ENCODE measurements at places on chromosomes 4 and X.

- DNase-seq: no peak
Measured at GRCh38 chrX:93538575-93538974, 134.8 kb downstream of the NAP1L3 start.

DNA sequence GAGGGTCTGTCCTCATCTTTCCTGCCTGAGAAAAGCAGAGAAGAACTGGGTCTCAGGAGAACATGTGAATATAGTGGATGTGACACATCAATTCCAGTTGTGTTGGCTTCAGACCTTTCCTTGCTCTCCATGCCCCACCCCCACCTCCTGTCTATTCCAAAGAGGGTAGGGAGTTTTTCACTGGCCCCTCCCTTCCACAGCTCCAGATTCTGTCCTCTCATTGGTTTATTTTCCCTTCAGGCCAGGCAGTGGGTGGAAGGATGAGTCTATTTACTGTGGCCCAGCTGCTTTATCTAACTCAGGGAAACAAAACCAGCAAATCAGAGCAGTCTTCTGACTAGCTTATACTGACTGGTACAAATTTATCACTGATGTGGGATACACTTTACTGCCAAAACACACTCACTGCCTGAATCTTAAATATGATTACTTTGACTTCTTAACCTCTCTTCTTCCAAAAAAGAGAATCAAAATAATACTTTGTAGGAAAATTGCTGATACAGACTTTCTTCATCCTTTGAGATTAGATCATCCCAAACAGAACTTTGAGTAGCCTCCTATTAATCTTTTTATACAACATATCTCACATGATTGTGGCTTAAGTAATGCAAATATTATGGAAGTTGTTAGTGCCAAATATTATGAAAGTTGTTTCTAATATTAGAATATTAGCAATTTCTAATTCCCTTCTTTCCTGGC is 221.2 kb downstream of the MID1 start:
- DNase-seq: no peak

DNA sequence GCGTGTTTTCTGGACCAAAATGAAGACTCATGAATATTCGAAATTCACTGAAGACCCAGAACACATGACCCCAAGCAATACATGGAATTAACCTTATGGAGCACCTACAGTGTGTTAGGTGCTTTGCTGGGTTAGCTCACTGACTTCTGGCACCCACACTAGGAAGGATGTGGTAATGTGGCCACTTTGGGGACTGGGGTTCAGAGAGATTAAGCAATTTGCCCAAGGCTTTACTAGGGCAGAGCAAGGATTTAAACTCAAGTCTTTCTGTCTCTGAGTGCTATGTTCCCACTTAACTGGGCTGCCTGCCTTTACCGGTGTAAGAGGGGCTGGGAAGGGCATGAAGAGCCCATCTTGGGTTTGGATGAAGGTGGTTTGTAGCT is 162.0 kb upstream of the ATP6AP2 start:
- no peak for DNase-seq

- no peak for DNase-seq
Measured at GRCh38 chr4:46211406-46211805, 87.6 kb upstream of the GABRG1 start.

- no peak for DNase-seq
Measured at GRCh38 chr4:173958445-173958844, 325.0 kb downstream of the FBXO8 start.

- no peak for DNase-seq
Measured at GRCh38 chr4:106291678-106292077, 24.3 kb downstream of the TBCK start.

DNA sequence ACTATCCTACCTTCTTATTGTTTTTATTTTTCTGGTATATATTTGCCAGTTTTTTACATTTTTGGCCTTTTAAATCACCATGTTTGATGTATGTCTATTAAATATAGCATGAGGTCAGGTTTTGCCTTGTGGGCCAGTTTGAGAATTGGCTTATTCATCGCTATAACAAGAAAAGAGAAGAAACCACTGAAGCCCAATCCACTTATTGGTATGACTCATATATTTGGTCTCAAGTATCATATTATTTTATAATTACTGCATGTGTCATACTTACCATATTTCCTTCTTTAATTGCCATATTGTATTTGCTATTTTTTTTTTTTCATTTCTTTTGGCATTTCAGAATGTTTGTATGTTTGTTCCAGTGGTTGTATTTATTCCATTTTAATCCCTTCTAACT is 99.3 kb downstream of the IRF2 start:
- DNase-seq: no peak

GRCh38 chrX:1035206-1035605 is 177.2 kb downstream of the CRLF2 start:
- DNase-seq: no peak

DNA sequence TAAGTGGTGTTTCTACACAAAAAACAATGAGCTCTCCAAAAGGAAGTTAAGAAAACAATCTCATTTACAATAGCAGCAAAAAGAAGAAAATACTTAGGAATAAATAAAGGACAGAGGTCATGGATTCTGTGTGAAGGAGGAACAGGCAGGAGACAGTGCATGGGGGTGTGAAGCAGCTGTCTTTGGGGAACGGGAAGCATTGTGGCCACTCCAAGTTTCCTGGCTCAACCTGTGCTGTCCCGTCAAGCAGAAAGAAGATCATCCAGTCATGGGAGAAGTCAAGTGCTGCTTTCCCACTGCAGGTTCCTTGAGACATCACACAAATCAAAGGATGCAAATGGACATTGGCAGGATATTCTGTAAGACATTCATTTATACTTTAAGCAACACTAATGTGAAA is 66.1 kb upstream of the MAML3 start:
- DNase-seq: no peak

GRCh38 chr4:145619639-145619996 is 433 bp downstream of the MMAA start:
- peak; percentile 16 for DNase-seq

GRCh38 chr4:57083090-57083489 is 27.1 kb downstream of the IGFBP7 start:
- DNase-seq: no peak

DNA sequence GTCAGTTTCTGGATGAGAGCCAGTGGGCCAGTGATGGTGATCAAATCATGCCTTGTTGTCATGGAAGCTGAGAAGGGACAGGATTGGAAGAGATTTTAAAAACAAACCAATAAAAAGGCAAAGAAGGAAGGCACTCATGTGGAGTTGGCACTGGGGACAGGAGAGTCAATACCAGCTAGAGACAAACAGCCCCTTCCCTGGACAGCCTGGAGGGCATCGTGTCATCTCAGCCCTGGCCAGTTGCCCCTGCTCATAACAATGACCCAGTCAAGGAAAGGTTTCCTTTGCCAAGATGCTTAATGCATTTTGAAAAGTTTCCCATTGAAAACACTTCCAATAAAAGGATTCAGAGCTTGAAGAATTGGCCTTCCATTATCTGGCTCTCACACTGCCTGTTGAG is 55.5 kb downstream of the SCML1 start:
- no peak for DNase-seq

DNA sequence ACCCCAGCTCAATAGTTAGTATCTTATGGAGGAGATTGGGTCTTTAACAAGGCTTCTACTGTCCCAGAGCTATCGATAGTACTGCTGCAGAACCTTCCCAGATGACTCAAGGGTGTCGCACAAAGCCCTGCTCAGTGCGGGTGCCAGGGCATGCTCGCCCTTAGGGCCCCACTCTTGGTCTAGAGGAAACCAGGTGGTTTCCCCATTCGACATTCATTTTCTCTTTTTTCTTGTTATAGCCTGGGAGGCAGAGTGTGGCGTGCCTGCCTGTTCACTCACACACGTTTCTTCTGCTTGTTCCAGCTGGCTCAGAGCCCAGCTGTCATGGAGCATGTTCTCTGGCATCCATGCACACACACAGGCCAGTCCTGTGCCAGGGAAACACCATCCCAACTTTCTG is 144.5 kb downstream of the SMIM20 start:
- DNase-seq: no peak

GRCh38 chr4:98113012-98113411 is 30.3 kb downstream of the STPG2 start:
- DNase-seq: no peak

DNA sequence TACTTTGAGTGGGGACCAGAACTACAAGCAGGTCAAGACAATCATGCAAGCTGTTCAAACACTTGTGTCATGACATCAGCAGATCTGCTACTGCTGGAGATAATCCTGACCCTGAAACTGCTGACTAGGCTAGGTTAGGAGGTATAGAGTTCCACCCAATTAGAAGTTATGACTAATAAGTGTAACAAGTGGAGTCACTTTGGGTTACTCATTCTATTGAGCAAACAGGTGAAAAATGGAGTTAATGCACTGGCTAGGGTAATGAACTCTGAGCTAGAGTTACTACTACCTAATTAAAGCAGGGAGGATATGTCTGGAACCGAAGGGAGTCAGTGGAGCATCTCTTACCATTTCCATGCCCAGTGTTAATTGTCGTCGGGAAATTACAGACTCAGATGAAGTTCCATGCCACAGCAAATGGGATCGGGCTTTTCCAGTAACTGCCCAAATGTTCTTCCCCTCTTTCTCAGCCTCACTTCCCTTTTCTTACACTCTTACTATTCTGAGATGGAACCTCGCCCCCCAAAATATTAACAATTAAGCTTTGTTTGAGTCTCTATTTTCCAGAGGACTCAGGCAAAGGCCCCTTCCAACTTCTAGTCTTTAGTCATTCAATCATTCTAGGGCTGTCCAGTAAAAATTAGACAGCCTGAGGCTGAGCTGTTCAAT is 19.8 kb upstream of the MANBA start:
- DNase-seq: no peak

GRCh38 chr4:52873191-52873590 is 11.1 kb downstream of the RASL11B start:
- no peak for DNase-seq

Measured in T-helper 9 cell (primary cell).